HS-5 (cell line): ENCODE measurements at places on chromosomes 5 and 9.
A peak's percentile ranks its signal among the peaks of the same experiment; 100 is the strongest.

DNA sequence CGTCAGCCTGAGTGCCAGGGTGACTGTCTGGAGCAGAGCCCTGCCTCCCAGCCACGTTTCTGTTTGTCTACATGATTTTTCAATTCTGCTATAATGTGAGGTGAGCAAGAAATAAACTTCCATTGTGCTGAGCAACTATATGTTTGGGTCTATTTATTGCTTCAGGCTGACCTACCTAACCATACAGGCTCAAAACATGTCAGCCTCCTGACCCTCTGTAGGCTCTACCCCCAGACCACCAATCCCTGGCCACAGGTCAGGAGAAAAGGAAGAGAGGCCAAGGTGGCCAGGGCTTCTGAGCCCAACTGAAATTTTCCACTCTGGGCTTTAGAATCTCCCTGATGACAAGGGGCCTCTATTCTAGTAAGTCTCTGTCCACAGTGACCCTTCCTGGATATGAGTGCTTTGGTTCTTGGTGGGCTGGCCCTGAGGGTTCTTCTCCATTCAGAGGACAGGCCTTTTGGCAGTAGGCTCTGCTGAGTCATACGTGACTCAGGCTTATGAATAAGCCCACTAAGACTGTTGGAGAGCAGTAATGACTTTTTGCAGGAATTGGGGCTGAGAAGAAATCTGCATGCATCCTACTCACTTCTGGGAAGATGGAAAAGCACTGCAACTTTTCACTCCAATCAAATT is 117.2 kb upstream of the TBCA start:
- DNase-seq = peak; percentile 96

DNA sequence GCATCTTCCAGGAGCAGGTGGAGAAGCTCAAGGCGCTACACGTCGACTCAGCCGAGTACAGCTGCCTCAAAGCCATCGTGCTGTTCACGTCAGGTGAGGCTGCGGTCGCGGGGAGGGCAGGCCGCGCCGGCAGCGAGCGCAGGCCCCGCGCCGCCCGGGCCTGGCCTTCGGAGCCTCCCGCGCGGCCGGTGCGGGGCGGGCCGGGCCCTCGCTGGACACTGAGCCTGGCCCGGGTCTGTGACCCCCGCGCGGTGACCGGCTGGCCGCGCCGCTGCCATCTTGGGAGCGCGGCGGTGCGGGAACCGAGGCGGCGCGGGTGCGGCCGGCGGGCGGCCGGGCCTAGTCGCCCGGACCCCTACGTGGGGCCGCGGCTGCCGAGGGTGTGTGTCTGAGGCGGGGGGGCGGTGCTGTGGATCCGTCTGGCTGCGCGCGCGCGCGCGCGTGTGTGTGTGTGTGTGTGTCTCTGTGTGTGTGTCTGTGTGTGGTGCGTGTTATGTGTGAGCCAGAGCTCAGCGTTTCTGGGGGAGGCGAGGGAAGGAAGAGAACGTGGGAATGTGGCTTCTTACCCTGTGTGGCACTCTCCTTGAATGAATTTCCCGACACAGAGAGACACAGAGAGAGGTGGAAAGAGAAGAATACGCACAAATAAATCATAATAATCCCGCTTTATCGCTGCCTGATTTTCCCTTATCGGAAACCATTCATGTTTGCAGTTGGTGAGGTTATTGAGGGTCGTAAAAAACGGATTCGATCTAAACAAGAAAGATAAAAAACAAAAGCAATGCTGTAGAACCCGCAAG is 5.5 kb downstream of the NR2F1 start:
- no peak for DNase-seq

DNA sequence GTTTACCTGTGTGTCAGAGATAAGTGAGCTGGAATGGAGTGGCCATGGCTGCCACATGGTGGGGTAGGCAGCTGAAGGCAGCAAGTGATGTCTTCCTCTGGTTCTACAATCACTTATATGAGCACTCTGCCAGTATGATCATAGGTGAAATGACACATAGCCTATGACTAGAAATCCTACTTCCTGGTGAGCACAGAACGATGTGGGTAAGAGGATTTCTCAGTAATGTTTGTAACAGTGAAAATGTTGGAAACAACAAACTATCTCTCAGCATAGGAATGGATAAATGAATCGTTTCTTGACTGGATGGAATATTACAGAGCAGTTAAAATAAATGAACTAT is 187.0 kb upstream of the S1PR3 start:
- DNase-seq = no peak

DNA sequence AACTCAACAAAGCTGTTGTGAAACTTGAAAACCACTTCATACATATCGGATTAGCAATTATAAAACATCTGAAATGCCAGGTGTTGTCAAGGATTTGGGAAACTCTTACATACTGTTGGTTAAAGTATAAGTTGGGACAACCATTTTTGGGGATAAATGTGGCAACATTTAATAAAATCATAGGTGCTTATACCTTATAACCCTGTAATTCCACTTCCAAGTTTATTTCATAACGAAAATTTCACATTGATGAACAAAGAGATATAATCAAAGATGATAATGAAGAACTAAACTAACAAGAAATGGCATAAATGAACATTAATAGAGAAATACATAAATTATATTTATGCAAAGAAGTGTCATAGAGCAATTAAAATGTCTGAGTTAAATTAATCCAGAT is 54.3 kb downstream of the ANKRD55 start:
- DNase-seq = no peak

DNA sequence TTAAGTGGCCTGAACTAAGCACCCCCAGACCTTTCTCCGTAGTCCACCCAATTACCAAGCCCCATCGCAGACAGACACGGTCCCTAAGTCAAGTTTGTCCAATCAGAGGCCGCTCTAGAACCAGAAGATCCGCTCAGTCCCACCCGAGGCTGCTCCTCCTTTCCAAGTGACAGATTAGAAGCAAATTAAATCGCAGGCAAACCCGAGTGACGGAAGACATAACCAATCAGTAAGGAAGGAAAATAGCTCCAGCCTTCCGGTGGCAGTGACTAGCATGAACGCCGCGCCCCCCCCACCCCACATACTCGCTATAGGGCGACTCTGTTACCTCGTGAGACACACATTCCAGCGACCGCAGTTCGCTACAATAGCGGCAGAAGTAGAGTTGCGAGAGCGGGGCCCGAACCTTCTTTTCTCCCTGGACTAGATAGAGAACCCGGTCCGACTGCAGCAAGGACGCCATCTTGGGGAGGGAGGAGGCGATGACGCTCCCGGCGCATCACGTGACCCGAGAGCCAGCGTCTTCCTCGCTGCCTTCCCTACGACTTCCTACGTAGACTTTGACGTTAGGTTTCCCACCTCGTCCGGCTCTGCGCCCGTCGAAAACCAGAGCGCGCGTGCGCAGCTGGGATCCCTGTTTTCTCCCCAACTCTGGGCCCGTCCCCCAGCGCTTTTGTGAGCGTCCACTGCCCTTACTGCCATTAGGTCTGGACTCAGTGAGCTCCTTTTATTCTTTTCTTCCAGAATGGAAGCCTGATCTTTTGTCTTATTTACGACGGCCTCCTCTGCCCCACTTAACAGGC is at the start of gene DCTN4:
TSS of gene DCTN4 (minus strand) at position 487 of the 803 bp plus-strand sequence. CDS start at position 463, 24 bp downstream.
- DNase-seq = peak; percentile 98

DNA sequence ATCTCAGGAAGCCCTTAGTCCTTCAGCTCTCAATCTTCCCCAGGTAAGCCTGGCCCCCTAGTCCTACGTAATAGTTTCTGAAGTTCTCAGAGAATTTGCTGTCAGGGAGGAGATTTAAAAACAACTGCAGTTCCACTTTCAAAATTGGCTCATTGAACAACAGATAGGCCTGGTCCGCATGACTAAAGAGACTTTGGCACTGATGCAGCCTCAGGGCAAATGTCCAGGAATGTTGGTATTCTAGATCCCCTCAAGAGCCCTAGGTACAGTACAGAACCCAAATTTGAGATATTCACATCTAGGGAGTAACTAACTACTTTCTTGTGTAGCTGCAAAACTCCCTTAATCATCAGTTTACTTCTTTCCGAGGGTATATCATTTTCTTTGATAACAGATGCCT is 162.8 kb downstream of the GABRG2 start:
- DNase-seq = no peak

GRCh38 chr5:174547814-174548213 is 176.6 kb upstream of the MSX2 start:
- no peak for DNase-seq

GRCh38 chr9:129240581-129241211 is 62.6 kb upstream of the IER5L start:
- DNase-seq = no peak

DNA sequence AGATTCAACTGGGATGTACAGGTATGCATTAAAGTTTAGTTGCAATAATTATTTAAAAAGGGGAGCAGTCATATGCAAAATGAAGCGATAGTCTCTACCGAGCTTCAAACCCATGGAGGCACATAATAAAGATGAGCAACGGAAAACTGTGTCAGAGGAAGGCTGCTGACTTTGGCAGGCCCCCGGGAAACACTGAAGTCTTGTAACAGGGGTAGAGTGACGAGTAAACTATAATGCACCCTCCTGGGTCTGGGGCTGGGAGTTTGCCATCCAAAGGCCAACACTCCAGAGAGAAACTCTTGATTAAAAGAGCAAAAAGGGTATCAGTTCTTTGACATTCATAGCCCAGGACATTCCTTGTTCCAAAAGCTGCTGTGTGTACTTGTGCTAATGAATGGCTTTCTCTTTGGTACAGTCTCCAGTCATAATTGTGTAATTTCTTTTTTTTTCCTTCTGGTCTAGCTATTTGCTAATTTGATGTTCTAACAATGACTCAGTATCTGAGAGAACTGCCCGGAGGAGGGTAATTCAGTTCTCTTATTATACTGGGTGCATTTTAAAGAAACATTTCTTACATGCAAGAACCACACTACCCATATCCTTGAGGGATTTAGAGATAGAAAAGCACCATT is 59.2 kb downstream of the TNC start:
- peak; percentile 36 for DNase-seq

DNA sequence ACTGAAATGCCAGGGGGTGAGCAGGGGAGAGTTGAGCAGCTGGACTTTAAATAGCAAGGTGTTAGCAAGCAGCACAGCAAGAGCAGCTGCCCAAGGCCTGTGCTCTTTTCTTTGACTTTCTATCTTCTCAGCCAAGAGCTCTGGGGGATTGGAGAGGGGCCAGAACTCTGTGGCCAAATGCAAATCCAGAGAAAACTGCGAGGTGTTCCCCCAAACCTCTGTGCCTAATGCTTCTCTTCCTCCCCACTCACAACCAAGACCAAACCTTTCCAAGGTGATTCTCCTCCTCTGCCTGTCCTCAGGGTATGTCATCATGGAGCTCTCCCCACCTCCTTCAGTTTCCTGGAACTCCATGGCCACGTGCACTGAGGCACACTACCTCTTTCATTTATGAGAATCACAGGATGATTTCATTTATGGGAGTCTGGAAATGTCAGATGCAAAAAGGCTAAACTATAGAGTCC is 118.7 kb upstream of the WWC1 start:
- no peak for DNase-seq

GRCh38 chr9:128203707-128204551 is 750 bp downstream of the DNM1 start:
- no peak for DNase-seq

DNA sequence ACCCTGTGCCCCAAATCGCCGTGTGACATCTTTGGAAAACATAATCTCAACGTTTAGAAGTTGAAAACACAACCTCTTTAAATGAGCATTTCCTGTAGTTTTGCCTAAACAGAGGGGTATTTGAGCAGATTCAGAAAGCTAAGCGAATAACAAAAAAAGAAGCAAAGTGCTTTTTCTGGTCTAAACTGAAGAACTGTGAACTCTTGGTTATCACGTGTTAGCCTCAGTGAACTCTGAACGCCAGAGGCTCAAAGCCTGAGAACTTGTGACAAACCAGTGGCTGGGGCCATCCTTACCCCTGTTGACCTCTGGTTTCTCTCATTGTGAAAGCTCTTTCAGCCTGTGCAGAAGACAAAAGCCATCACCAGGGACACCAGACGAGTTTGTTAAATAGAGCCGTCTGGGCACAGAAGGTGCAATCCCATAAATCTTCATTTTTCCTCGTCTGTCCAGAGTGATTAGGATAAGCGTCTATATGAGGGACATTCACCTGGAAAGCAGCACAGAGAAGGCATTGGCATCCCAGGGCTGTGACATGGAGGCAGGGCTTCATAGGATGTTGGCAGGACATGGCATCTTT is 61.4 kb upstream of the ICE1 start:
- no peak for DNase-seq

DNA sequence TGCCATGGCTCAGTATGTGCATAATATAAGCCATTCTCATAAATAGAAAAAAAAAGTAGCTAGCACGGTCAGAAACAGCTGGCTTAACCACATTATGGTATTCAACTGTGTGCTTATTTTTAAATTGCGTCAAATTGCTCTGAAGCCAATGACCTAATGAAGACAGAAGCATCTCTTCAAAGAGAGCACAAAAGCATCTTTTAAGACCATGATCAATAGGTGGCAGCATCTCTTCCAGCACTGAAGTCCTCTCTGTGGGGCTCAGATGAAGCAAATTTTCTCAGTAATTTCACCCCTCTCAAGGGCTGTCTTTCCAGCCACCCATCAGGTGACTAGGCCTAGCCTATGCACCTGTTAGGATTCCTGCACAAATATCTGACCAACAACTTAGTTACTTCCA is 251.4 kb downstream of the GLIS3 start:
- DNase-seq = peak; percentile 8

DNA sequence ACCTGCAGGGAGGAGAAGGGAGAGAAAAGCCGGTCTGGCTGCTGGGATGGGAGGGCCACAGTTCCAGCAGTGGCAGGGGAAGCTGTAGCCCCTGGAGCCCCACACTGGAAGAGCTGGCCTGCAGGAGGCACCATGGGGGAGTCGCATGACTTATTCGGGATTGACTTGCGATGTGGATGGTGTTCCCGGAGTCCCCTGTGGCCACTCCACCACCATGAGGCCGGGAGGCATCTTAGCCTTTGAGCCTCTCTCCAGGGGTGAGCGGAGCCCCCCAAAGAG is 92.0 kb downstream of the KCNT1 start:
- DNase-seq = no peak

DNA sequence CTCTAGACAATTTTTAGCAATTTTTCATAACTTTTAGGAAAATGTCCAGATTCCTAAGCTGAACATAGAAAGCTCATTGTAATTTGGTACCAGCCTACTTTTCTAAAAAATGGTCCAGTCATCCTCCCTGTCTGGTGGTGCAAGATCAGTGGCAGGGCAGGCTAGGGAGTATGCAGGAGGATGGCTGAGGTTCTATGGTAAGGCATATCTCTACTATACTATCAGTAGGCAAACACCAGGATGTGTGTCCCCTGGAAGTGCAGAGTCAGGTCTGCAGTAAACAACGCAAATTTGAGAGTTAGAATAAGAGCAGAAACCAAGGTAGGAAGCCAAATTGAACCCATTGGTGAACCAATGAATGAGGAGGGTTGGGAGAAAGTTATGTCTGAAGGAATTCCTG is 22.8 kb upstream of the RFX3 start:
- DNase-seq = no peak

DNA sequence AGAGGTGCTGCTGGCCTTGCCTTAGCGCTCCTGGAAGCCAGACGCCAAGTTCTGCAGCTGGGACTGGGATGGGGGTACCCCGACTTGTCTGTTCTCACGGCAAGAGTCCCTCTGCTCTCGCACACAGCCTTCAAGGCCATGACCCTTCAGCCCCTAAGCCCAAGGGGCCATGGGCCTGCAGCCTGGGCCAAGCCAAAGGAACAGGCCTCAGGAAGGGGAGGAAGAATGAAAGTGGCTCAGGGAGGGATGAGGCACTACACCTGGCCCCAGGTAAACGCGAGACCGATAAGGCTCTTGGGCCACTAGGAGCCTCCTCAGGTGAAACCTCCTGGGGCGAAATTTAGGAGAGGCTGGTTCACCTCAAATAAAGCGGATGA is 3.9 kb downstream of the EBF1 start:
- no peak for DNase-seq

GRCh38 chr5:124134941-124135340 is 611.5 kb downstream of the ZNF608 start:
- DNase-seq = no peak
